Renal cortical epithelial cell (primary cell): ENCODE measurements at places on chromosomes 12 and 14. TPM values are rescaled to one million over a fixed set of nuclear protein-coding genes. Genes with fewer than 3 reads are reported as not detected.
A peak's percentile ranks its signal among the peaks of the same experiment; 100 is the strongest.

- peak; percentile 64 for DNase-seq
Measured at GRCh38 chr12:42987216-42987650, 397.7 kb upstream of the PRICKLE1 start.

GRCh38 chr12:58761308-58761707 is 159.0 kb downstream of the LRIG3 start:
- no peak for DNase-seq

- no peak for DNase-seq
Measured at GRCh38 chr14:62079038-62079437, 316.8 kb downstream of the SNAPC1 start.

DNA sequence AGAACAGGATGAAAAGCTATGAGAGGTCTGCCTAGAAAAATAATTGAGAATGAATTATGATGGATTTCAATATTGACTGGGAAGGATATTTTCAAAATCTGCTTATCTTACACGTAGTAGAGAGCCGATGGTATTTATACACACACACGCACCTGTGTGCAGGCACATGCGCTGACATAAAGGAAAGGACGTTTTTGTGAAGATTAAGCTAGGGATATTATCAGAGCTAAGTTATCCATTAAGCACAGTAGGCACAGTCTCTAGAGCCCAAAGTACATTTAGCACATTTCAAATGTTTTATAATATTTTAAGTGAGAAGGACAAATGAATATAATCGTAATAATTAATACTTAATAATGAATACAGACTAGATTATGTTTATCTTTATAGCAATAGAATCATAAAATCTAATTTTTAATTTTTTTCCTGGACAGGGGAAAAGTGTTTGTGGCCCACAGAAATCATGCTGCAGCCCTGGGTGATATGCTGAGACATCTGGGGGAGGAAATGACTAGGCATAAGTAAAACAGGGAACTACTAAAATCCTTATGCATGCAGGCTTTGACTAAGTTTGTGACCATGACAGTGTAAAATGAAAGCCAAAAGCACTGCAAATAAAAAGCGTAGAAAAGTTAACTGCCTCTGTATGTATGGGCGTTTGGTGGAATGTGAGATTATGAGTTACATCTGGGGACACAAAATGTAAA is 146.1 kb downstream of the KITLG start:
- DNase-seq, result peak; percentile 9

DNA sequence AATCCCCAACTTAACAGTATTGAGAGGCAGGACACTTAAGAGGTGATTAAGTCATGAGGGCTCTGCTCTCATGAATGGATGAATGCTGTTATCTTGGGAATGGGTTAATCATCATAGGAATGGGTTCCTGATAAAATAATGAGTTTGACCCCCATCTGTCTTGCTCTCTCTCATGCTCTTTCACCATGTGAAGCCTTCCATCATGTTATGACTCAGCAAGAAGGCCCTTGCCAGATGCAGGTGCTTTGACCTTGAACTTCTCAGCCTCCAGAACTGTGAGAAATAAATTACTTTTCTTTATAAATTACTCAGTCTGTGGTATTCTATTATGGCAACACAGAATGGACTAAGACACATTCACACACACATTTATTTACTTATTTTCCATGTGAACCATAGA is 89.0 kb upstream of the PPM1H start:
- DNase-seq, result no peak

GRCh38 chr12:43282106-43282505 is 269.9 kb downstream of the ADAMTS20 start:
- peak; percentile 54 for DNase-seq

- no peak for DNase-seq
Measured at GRCh38 chr14:33524244-33524643, 426.6 kb downstream of the EGLN3 start.

The THTPA gene
- 3.6 and 13.5 TPM in 2 replicates for total RNA-seq

- DNase-seq, result no peak
Measured at GRCh38 chr12:75288860-75289259, 41.3 kb downstream of the CAPS2 start.

DNA sequence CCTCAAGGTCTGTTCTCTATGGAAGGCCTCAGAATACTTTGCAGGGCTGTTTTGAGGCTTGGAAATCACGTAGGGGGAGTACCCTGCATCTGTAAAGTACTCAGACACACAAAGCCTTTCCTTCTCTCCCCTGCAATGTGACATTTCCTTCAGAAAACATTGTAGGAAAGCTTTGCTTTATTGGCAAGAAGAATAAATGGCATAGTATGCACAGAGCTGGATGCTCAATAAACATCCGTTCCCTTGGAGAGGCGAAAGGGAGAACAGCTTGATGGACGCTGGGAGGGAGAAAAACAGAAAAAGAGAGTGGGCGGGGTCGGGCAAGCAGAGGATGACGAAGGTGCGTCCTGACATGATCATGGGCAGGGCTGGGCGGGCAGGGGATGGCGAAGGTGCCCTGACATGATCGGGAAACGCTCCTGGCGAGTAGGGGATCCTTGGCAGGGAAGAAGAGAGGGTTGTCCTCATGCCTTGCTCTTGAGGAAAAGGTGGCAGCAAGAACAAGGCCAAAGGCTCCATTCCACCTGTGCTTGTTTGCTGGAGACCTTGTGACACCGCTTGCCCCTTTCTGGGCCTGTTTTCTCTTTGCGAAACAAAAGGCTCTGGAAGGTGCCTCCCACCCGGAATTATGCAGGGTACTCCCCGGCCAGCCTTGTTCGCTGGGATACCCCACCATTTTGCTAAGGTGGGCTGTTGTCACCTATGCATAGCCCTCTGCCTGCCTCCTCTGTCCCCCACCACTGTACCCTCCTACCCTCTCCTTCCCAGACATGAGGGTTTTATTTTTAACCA is 21.1 kb downstream of the IRF2BPL start:
- DNase-seq, result no peak

DNA sequence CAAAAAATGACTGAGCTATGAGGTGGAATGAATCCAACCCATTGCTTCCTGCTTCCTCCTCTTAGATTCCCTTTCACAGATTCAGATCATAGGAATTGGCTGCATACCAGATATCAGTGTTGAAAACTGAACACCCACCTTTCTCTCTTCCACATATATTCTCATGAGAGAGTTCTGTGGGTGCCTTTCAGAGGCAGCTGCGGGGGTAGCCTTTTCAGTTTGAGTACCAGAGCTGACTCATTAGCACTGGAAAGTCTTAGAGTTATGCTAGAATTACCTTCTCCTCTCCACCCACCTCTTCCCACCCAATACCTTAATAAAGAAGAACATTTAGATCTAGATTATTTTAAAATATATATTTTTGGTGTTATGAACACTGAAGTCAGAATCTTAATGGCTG is 495.4 kb upstream of the SEL1L start:
- no peak for DNase-seq

GRCh38 chr12:115953450-115953849 is 324.0 kb downstream of the MED13L start:
- DNase-seq, result no peak

The SERPINA9 gene
- not detected in 2 replicates for total RNA-seq

GRCh38 chr14:101109347-101109638 is 205.8 kb upstream of the RTL1 start:
- no peak for DNase-seq

DNA sequence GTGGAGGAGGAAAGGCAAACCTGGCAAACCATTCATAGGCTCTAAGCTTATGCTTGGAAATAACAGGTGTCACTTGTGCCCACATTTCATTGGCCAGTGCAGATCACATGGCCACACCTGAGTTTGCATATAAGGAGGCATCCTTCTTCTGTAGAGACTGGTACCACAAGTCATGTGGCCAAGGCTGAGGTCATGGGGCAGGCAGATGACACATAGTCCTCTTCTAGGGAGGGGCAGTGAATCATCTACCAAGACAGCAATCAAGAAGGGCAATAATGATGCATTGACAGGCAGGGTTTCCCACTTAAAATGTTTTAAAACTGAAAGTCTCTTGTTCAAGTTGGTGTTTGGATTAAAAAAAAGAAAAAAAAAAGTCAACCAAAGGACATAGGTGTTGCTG is 77.3 kb downstream of the DAAM1 start:
- peak; percentile 52 for DNase-seq

DNA sequence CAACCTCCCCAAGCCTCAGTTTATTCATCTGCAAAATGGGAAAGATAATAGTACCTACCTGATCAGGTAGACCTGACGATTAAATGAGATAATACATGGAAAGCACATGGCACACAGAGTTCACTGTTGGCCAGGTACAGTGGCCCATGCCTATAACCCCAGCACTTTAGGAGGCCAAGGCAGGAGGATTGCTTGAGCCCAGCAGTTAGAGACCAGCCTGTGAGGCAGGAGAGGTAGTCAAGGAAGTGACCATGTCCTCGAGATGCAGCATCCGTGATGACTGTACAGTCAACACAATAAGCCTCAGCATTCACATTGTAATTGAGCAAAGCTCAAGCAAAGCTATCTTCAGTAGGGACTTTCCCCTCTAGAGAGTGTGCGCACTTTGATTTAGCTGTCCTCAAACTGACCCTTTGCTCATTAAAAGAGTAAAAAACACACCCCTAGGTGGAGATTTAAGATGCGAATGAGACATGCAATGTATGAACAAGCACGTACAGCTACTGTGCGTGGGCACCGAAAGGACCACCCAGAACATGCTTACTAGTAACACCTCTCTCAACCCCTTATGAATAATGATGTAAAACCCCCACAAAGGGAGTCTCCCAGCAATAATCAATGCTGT is 9.9 kb downstream of the ISCU start:
- DNase-seq, result peak; percentile 47

DNA sequence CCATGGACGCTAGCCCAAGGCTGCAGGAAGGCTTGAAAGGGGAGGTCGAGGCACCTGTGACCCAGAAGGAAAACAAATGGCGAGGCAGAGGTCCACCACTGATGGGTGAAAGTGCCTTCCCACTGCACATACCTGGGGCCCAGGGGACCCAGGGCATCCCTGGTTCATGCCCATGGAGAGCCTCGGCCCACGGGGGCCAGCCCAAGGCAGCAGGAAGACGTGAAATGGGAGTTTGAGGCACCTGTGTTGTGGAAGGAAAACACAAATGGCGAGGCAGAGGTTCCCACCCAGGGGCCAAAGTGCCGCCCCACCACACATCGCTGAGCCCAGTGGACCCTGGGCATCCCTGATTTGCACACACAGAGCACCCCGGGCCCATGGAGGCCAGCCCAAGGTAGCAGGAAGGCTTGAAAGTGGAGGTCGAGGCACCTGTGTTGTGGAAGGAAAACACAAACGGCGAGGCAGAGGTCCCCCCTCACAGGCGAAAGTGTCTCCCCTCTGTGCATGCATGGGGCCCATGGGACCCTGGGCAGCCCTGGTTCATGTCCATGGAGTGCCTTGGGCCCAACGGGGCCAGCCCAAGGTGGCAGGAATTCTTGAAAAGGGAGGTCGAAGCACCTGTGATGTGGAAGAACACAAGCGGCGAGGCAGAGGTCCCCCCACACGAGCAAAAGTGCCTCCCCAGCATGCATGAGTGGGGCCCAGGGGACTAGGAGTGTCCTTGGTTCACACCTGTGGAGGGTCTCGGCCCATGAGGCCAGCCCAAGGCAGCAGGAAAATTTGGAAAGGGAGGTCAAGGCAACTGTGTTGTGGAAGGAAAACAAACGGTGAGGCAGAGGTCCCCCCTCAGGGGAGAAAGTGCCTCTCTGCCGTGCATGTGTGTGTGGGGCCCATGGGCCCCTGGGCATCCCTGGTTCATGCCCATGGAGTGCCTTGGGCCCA is 383.3 kb downstream of the ALG10 start:
- no peak for DNase-seq

DNA sequence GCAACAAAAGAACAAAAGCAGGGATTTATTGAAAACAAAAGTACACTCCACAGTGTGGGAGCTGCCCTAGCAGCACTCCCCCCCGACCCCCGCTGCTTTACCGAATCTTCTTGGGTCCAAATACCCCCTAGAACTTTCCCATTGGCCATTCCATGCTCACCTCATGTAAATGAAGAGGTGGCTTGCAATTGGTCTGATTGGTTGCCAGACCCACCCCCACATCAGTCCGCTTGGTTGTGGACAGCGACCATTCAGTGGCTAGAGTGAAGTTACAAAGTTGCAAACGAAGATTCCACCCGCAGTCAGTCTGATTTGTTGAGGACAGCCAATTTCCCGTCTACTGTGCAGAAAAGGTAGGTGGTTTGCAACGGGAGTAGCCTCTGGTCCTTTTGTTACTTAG is 3.9 kb downstream of the STYX start:
- DNase-seq, result no peak

DNA sequence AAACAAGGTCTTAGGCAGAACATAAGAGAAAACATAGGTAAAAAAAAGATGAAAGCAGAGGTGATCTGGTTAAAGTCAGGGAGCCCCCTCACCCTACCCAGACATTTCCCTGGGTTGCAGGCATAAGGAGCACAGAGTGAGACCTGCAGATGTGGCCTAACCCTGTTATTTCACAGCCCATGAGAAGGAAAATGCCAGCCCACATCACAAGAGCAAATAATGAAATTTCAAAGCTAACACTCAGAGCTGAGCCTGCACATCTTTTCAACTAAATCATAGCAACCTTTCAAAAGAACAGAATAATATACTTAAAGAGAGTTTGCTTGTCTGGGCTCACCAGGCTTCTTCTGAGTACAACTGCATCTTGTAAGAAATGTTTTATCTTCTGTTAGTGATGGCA is 295.4 kb downstream of the RPAP3 start:
- DNase-seq, result no peak

GRCh38 chr14:73237786-73238423 is 599 bp downstream of the PAPLN start:
- no peak for DNase-seq

- no peak for DNase-seq
Measured at GRCh38 chr14:104843006-104843405, 22.1 kb upstream of the CEP170B start.

The NXPH4 gene
- total RNA-seq, result 0.40 TPM in 1 of 2 replicates, not detected in the other

- DNase-seq, result no peak
Measured at GRCh38 chr12:65308601-65309071, 30.2 kb downstream of the MSRB3 start.

DNA sequence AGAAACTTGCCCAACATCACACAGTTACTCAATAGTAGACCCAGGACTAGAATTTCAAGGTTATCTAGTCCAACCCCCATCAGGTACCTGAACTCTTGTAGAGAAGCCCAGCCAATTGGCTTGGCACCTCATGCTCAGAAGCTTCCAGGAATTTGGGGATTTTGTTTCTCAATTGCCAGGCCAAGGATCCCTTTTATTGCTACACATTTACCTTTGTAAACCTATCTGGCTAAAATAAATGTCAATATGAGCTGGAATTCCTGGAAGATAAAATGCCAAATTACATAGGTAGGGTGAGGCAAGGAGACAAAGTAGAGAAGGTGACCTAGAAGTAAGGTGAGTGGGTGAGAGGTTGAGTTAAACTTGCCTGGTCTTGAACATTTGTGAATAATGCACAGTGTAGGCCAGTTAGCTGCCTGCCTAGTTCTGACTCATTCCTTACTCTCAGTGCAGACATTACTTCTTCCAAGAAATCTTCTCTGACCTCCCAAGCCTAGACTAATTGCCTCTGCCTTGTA is 36.3 kb downstream of the SDR9C7 start:
- DNase-seq, result peak; percentile 48

GRCh38 chr12:16323010-16323409 is 24.4 kb upstream of the MGST1 start:
- no peak for DNase-seq

GRCh38 chr14:90487031-90487430 is 90.2 kb downstream of the CALM1 start:
- DNase-seq, result no peak

The SAMD15 gene
- 2.3 and 12.9 TPM in 2 replicates for total RNA-seq

GRCh38 chr12:2477009-2477766 is 317.6 kb upstream of the FKBP4 start:
- DNase-seq, result no peak
